ENCODE measurements at places on chromosomes 2 and 18. TPM values are rescaled to one million over a fixed set of nuclear protein-coding genes. Genes with fewer than 3 reads are reported as not detected.

Gene C1QL2
- not detected for polyA plus RNA-seq

- DNase-seq: no peak
Observed at GRCh38 chr2:48471048-48471474, 58.9 kb upstream of the STON1 start.

DNA sequence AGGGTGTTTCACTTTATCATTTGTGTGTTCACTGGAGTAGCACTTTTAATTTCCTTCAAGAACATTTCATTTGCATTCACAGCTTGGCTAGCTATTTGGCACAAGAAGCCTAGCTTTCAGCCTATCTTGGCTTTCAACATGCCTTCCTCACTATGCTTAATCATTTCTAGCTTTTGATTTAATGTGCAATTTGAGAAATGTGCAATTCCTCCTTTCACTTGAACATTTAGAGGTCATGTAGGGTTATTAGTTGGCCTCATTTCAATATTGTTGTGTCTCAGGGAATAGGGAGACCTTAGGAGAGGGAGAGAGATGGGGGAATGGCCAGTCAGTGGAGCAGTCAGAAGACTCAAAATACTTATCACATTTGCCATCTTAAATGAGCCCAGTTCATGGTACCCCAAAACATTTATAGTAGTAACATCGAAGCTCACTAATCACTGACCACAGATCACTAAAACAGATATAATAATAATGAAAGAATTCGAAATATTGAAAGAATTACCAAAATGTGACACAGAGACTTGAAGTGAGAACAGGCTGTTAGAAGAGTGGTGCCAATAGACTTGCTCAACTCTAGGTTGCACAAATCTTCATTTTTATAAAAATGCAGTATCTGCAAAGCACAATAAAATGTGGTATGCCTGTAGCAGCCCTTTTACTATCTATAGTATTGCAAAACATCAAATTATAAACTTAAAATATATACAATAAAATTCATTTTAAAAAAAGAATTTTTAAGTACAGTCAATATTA lies 561.2 kb downstream of the METTL4 start:
- DNase-seq: no peak

- DNase-seq: no peak
Observed at GRCh38 chr18:446941-447560, 53.5 kb downstream of the COLEC12 start.

Gene IL18RAP
- polyA plus RNA-seq: 0.34 TPM

DNA sequence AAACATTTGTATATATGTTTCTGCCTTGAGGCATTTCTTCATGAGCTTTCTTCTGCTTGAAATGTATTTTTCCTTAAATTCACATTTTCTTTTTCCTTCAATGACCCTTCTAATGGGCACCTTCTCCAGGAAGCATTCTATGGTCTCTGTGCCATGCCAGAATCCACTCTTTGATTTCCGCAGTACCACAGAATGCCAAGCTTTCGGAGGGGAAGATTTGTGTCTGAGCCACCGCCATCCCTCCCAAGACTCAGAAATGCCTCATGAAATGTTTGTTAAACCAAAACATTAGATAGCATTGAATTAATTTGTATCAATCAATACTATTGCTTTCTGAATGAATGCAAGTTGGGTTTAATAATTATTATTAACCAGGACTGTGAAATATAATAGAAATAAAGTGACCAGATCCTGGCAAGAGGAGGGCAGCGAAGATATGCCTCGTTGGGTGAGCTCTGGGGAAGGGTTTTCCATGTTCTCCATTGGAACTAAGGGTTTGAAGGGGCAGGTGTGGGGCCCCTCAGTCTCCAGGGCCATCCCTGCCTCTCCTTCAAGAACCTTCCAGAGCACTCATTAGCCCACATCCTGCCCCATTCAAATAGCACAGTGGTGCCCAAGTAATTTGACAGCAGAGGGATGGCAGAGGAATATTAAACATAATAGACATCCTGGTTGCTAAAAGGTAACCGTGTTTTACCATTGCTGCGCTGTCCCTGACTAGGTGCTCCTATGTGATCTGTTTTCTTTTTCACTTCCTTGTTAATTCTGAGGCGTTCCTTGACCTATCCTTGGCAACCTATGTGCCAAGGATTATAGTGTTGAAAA lies 189.6 kb downstream of the MYCN start:
- no peak for DNase-seq

GRCh38 chr2:127818794-127819425 lies 7.9 kb upstream of the WDR33 start:
- no peak for DNase-seq

- DNase-seq: no peak
Observed at GRCh38 chr2:65227020-65227455, 593 bp upstream of the ACTR2 start.

DNA sequence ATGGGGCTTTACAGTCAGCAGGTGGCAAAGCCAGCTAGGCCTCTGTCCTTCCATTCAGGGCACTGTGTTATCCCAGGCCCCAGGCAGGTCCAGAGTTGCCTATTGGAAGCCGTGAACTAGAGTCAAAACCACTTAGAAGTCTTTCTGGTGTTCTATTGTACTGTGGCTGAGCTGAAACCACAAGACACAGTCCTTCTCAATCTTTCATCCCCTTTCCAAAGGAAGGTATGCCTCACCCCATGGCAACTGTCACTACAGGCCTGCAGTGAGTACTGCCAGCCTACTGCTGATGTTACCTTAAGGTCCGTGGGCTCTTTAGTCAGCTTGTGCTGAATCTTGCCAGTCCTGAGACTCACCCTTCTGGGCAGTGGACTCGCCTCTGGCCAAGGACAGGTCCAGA lies 181.6 kb downstream of the GULP1 start:
- DNase-seq: no peak

Gene CASP8
- 6.6 TPM for polyA plus RNA-seq

Gene PRADC1
- 35.3 TPM for polyA plus RNA-seq

Gene PLB1
- polyA plus RNA-seq: 2.0 TPM

Gene RNU2-63P
- polyA plus RNA-seq: not detected

GRCh38 chr2:4979111-4979510 lies 713.1 kb upstream of the SOX11 start:
- no peak for DNase-seq

DNA sequence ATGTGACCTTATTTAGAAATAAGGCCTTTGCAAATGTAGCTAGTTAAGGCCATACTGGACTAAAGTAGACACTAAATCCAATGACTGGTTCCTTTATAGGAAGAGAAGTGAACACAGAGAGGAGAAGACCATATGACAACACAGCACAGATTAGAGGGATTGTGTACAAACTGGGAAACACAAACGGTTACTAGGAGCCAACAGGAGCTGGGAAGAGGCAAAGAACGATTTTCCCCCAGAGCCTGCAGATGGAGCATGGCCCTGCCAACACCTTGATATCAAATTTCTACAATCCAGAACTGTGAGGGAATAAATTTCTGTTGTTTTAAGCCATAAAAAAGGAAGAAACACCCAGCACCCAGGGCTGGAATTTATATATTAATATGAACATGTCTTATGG lies 38.7 kb upstream of the COL5A2 start:
- DNase-seq: no peak

Gene BARD1
- 9.3 TPM for polyA plus RNA-seq

DNA sequence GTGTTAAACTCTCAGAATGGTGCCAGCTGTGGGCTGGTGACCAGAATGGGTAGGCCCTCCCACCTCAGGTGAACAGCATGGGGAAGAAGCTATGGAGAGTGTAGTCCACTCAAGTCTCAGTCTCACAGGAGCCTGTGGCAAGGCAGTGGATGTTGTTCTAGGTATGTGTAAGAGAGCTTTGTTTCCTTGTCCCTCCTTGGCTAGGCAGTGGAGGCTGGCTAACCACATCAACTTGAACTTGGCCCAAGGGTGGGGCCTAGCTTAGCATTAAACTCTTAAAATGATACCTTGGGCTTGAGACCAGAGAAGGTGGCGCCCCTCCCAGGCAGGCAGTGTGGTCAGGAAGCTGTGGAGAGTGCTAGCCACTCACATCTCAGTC lies 53.2 kb upstream of the SLC4A10 start:
- no peak for DNase-seq

Gene TUBB8B
- not detected for polyA plus RNA-seq

DNA sequence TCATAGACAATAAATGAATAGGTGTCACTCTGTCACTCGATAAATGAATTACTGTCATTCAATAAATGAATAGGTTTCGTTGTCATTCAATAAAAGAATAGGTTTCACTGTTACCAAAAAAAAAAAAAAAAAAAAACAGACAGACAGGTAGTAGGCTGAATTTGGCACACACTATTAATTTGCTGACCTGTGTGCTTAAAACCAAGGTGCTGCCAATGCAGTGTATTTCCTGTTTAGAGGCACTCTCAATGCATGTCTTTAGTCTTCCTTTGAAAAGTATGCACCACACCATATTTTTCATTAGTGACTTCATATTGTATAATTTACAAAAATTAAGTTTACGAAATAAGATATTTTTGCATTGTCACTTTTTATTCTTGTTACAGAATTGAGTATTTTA lies 16.2 kb downstream of the ANKRD62 start:
- DNase-seq: no peak

- no peak for DNase-seq
Observed at GRCh38 chr2:209556354-209556961, 132.6 kb downstream of the MAP2 start.

DNA sequence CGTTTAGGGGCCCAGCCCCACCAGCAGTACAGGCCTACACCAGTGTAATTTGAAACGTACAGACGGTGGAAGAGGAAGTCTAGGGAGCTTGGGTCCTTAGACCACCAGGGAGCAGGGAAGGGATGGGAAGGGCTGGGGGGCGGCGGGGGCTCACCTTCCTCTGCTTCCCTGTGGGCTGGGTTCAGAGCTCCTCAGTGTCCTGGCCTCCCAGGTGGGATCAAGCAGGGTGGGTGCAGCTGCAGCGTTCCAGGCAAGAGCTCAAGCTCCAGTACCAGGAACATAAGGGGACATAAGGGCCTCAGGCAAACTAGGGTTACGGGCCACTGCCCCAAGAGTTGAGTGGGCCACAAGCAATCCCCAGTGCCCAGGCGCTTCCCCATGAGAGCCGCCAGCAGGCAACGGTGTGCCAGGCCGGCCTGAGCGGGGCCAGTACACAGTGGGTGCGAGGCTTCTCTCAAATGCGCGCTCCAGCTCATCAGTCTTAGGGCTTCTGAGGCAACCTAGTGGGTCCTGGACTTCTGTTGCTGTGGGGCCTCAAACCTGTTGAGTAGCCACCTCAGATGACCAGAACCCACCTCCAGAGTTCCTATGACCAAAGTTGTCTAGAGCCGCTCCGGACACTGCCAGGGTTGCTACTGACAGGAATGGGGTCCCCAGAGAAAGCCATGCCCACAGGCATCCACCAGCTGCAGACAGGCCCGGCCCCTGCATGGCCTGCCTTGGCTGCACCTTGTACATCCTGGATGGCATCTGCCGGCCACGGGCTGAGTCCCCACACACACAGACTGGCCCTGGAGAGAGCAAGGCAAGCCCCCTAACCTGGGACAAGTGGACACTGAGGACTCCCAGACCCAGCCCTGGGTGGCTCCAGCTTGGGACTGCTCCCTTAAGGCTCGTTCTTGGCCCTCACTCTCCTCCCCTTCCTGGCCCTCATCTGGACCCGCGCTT lies 5.2 kb downstream of the ANKRD23 start:
- no peak for DNase-seq

GRCh38 chr2:28697602-28698149 lies 54.0 kb upstream of the PPP1CB start:
- no peak for DNase-seq

GRCh38 chr2:119853777-119854399 lies 94.2 kb downstream of the PTPN4 start:
- no peak for DNase-seq

- no peak for DNase-seq
Observed at GRCh38 chr2:196808083-196808665, 981 bp downstream of the C2orf66 start.
